ENCODE measurements at places on chromosomes 4 and X. TPM values are rescaled to one million over a fixed set of nuclear protein-coding genes. Genes with fewer than 3 reads are reported as not detected.

F8A2 gene
- total RNA-seq, result not detected

AKAP14 gene
- not detected for total RNA-seq

KLB gene
- not detected for total RNA-seq

TCEAL5 gene
- not detected for total RNA-seq

MID1 gene
- 8.5 TPM for total RNA-seq

WWC2 gene
- total RNA-seq, result 40.4 TPM

TBX22 gene
- not detected for total RNA-seq

AR gene
- total RNA-seq, result 6.8 TPM

MAP3K15 gene
- not detected for total RNA-seq

L1CAM gene
- total RNA-seq, result 47.4 TPM

CCSER1 gene
- total RNA-seq, result 0.24 TPM

MTTP gene
- total RNA-seq, result not detected

MAGEA12 gene
- not detected for total RNA-seq

COL4A5 gene
- total RNA-seq, result 7.0 TPM

GNL3L gene
- total RNA-seq, result 44.0 TPM

HTN3 gene
- total RNA-seq, result not detected

NOP14 gene
- 20.2 TPM for total RNA-seq

ADH4 gene
- total RNA-seq, result 0.81 TPM

All from hair follicle dermal papilla cell (primary cell).